ENCODE measurements at places on chromosomes 4 and X. TPM values are rescaled to one million over a fixed set of nuclear protein-coding genes. Genes with fewer than 3 reads are reported as not detected.

Gene STATH
- not detected for total RNA-seq

Gene GDPD2
- not detected for total RNA-seq

Gene KCND1
- 1.3 TPM for total RNA-seq

Gene PAK3
- 0.62 TPM for total RNA-seq

Gene TEX13B
- total RNA-seq: not detected

Data from activated naive CD8-positive, alpha-beta T cell treated with anti-CD3 and anti-CD28 coated beads for 36 hours (primary cell).